ENCODE measurements at places on chromosomes 5 and 9.

DNA sequence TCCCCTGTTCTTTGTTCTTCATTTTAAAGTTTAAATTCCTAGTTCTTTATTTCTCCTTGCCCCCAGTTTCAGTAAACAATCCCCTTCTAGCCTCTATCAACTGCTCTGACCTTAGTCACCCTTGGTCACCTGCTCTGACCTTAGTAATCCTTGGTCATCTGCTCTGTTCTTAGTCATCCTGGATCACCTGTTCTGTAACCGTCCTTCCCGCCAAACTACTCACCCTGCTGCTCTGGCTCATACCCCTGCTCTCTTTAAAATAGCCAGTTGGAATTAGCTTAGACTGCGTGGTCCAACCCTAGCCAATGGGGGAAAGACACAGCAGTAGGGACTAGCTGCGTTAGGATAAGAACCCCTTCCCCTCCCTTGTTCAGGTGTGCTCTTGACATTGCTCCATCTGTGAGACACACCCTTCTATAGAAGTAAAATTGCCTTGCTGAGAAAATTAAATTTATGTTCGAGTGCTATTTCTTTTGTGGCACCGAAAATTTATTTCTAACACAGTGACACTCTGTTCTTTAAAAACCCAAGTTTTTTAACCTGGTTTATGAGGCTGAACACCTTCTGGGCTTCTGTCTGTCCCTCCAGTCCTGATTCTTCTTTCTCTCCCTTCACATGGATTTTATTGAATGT lies 3.8 kb downstream of the PRRC1 start:
- DNase-seq: no peak

DNA sequence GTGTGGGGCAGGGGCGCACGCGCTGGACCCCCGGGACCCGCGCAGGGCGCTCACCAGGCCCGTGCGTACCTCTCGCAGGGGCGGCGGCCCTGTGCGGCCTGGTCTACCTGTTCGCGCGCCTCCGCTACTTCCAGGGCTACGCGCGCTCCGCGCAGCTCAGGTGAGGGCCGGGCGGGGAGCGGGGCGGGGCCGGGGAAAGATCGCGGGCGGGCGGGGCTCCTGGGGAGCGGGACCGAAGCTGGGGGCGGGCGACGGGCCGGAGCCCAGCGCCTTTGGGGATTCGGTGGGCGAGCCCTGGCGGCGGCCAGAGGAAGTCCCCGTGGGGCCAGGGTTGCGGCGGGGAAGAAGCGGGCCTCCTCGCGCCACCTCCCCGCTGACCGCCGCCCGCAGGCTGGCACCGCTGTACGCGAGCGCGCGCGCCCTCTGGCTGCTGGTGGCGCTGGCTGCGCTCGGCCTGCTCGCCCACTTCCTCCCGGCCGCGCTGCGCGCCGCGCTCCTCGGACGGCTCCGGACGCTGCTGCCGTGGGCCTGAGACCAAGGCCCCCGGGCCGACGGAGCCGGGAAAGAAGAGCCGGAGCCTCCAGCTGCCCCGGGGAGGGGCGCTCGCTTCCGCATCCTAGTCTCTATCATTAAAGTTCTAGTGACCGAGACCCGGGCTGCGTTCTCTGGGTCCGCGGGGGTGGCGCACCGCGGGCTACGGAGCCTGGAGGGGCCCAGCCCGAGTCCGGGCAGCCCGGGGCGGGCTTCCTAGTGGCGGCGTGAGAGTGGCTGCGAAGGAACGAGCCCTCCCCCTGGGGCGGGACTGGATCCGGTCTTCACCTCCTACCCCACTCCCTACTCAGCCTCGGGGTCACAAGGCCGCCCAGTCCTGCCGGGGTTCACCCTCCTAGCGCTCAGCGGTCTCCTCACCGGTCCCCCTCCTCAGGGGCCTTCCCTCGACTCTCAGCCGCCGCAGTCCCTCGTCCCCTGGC lies 2.4 kb downstream of the LTC4S start:
- DNase-seq: peak; percentile 86

GRCh38 chr9:96395964-96396363 lies 12.5 kb upstream of the SLC35D2 start:
- DNase-seq: no peak

GRCh38 chr9:107118863-107119624 lies 164.0 kb upstream of the RAD23B start:
- no peak for DNase-seq

GRCh38 chr5:74464512-74465209 lies 175.9 kb downstream of the ENC1 start:
- DNase-seq: no peak

- DNase-seq: no peak
These were observed 98.4 kb downstream of the UNC13B start for GRCh38 chr9:35260186-35260585.

- peak; percentile 64 for DNase-seq
These were observed 49.2 kb downstream of the ESM1 start for GRCh38 chr5:54936201-54936600.

GRCh38 chr5:148507648-148508047 lies 123.9 kb downstream of the FBXO38 start:
- no peak for DNase-seq

DNA sequence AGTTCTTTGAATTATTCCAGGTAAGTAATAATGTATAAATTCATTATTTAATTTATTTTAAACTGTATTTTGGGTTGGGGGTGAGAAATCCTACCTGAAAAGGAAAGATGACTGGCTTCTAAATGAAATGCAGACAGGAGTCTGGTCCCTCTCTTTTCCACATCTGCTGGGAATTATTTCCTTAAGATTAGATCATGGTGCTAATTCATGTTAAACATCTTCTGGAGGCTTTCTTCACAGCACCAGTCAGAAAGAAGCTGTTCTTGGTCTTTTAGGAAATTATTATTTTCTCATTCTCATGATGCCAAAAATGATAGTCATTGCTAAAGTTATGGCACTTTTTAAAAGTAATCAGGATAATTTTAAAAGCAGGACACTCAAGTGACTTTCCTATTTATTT lies 254.2 kb downstream of the CWC27 start:
- DNase-seq: no peak

- peak; percentile 70 for DNase-seq
These were observed 118.6 kb downstream of the ZSWIM6 start for GRCh38 chr5:61450493-61451279.

DNA sequence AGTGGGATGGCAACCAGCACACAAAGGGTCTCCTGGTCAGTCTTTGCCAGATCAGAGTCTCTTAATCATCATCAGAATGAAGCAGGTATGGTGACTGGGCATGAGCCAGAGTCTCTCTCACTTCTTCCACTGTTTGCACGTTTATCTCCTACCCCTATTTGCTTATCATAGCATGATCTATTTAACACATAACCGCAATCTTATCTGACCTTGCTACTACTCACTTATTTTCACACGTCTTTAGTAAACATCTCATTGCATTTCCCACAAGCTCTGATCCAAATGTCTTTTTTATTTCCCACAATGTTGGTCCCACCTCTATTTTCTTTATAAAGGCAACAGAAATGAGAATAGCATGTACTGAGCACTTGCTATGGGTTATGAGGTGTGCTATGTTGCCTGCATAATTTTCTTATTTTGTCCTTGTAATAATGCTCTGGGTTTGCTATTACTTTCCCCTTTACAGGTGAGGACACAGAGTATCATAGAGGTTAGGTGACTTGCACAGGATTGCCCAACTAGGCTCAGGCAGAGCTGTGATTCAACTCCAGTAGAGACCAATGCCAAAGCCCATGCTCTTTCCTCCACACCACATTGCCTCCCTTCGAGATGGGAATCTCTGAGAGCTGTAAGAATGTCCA lies 39.7 kb upstream of the IL7R start:
- DNase-seq: no peak

GRCh38 chr9:129027685-129028191 lies 393 bp downstream of the SH3GLB2 start:
- peak; percentile 32 for DNase-seq

- no peak for DNase-seq
These were observed 28.8 kb downstream of the MYO10 start for GRCh38 chr5:16907270-16907669.

GRCh38 chr5:15687401-15687800 lies 187.4 kb downstream of the FBXL7 start:
- no peak for DNase-seq

DNA sequence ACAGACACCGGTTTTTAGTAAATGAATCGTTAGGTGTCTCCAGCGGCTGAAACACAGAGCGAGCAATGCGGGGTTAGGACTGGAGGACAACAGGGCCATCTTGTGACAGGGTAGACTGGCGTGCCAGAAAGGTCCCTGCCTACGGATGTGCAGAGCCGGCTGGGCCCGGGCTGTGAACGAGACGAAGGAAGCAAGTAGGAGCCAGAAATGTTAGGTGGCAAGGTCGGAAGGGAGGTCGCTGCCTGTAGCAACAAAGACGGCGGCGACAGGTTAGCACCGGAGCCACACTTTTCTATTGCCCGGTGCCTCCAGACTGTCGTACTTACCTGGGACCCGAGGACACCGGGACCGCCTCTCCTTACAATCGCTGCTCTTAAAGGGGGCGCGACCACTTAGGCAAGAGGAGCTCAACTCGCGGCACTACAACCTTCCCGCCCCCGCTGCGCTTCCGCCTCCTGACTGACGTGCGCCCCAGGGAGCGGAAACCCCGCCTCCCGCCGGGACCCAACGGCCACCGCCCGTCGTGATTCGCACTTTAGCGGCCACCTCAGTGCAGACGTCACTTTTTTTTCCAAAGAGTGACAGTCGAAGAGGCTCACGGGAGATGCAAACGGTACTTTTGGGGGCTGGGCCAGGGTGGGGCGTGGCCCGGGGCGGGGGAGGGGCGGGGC lies at the start of gene INIP:
Gene INIP (minus strand): TSS at position 457 of the 671 bp plus-strand sequence. CDS start 1,632 bp downstream, outside the sequence.
- DNase-seq: peak; percentile 98

GRCh38 chr5:151318850-151319732 lies 15.5 kb upstream of the SLC36A3 start:
- DNase-seq: peak; percentile 23

DNA sequence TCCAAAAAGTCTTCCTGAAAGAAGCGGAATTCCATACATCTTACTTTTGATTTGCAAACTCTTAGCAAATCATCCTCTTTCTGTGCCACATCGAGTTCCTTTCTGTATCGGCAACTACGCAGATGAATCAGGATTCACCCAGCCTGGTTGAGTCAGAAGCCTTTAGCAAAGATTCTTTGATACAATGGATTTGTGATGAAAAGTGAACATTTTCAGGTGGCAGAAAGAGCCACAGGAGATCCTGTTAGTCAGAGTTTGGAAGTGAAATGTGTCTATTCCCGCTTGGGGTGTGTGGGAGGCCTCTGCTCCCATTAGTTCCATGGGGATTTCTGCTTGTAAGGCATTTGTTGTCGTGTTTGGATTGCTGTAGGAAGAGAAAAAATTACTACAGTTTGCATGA lies 351.8 kb upstream of the WWC1 start:
- DNase-seq: no peak

DNA sequence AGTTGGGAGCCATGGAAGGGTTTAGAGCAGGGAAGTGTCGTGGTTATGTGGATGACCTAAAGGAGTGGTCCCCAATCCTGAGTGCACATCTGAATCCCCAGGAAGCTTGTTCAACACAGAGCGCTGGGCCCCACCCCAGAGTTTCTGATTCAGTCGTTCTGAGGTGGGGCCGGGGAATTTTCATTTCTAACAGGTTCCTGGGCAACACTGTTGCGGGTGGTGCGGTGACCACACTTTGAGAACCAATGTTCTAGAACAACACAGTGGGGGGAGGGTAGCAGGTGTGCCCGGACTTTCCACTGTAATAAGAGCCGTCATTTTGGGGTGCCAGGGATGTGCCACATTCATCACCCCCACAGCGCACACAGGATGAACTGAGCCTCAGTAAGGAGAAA lies 39.3 kb downstream of the DUSP1 start:
- no peak for DNase-seq

DNA sequence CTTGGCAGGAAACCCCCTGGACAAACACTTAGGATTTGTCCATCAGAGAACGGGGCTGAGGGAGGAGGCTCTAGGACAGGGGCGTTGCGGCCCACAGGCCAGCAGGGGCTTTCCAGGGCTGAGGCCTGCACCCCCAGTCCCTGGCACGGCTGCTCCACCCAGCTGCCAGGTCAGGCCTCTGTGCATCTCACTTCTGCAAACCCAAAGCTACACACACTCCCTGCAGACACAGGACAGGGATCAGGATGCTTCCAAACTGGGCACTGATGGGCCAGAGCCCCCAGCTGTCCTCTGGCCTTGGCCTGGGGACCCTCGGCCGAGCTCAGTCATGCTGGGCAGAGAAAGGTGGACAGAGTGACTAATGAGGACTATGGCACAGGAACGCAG lies 106.2 kb upstream of the SARDH start:
- DNase-seq: no peak

- no peak for DNase-seq
These were observed 88.4 kb upstream of the FST start for GRCh38 chr5:53392073-53392472.
